T-helper 1 cell (primary cell): ENCODE measurements at places on chromosomes 6 and 20.

DNA sequence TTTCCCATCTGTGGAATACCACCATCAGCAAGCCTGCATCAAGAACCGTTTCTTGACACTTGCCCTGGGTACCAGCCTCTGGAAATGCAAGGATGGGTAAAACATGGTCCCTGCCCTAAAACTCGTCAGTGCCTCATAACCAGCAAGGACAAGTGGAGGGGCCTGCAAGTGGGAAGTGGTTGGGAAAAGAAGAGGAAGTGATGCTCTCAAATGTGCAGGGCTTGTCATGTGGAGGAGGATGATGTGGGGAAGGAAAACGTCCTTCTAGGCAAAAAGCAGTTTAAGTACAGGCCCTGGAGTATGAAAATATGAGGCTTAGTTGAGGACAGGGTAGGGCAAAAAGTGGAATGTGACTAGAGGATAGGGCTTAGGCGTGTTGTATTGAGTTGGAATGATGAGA is 19.0 kb downstream of the RREB1 start:
- no peak for DNase-seq

GRCh38 chr6:21961226-21961625 is 335.6 kb downstream of the PRL start:
- DNase-seq = no peak

DNA sequence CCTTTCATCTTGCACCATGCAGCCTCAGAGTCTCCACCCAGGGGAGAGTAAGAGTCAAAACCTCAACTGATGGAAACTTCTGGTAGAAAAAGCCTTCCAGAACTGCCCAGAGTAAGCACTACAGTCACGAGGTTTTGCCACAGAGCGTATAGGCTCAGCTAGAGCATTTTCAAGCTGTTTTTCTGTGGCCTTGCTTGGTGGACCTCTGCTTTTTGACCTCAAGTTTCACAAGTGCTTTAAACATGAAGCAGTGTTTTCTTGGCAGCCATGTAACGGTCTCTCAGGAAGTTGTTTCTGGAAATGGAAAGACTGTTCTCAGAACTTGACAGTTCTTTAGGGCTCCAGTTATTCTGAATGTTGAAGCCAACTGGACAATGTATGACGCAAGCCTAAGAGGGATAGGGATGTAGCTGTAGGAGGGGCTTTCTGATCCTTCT is 146.5 kb downstream of the ZDHHC14 start:
- DNase-seq = no peak

GRCh38 chr6:130239755-130240154 is 17.0 kb upstream of the SAMD3 start:
- DNase-seq = no peak

DNA sequence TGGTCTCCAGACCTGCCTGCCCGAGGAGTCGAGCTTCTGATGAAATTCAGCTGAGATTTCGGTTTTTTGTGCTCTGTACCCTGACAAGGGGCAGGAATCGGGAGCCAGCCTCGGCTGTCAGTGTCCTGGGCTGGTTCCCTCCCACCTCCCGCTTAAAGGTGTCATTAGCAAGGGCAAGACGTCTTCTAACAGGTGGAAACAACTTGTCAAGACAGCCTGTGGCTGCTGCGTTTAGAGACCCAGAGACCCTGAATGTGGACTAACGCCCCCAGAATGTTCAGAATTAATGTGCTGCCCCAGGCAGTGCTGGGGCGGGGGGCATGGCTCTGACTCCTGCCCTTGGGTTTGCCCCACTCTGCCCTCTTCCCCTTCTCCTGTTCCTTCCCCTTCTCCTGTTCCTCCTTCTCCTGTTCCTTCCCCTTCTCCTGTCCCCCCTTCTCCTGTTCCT is 69.7 kb downstream of the PHACTR3 start:
- no peak for DNase-seq

DNA sequence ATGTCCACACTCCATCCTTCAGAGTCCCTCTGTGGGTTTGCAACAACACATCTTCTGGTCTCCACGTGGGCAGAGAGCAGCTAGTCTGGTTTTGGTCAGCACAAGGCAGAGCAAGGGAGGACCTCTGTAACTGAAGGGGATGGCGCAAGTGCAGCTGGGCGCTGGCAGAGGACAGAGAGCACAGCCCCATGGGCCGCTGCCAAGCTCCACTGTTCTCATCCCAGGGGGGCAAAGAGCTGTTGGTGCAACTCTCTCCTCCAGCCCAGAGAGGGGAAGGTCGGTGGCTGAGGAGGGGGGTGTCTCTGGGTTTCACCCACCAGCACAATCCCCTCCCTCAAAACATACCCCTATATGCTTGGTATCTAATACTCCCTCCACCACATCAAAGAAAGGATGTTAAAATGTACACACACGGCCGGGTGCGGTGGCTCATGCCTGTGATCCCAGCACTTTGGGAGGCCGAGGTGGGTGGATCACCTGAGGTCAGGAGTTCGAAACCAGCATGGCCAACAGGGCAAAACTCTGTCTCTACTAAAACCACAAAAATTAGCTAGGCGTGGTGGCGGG is 9.1 kb downstream of the ATP9A start:
- DNase-seq = no peak

DNA sequence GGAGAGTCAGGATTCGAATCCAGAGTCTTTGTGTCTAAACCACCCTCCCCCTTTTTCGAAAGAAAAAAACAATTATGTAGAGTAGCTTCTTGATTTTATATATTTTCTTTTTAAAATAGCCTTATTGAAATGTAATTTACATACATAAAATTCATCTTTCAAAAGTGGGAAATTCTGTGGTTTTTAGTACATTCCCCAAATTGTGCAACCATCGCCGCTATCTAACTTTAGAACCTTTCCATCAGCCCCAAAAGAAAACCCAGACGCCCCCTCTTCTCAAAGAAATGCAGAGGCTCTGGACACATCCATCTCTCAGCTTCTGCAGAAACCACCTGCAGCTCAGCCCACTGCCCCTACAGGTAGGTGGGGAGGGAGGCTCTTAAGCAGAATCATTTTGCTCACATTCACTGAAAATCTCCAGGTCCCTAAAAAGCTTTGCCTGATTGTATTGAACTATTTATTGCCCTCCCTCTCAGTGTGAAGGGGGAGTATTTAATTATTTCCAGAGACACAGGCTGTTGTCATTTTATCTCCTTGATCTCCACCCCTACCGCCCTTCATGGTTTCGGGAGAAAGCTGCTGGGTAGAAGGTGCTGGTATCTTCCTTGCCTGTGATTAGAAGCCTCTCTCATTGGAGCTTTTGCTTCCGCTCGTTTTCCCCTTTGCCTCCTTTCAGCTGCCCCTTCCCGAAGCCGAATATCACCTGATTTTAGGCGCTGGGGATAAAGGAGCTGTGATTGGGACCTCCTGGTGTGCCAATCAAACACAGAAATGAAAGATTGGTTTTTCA is 68.7 kb upstream of the KCNG1 start:
- no peak for DNase-seq

DNA sequence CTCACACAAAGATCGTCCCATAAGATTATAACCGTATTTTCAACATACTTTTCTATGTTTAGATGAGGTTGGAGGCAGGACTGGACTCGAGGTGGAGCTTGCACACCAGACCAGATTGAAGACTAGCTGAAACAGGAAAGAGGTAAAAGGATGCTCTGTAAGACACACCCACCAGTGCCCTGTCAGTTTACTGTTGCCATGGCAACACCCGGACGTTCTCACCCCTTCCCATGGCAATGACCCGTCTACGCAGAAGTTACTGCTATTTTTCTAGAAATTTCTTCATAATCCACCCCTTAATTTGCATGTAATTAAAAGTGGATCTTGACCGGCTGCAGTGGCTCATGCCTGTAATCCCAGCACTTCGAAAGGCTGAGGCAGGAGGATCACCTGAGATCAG is 13.6 kb upstream of the SRSF6 start:
- DNase-seq = no peak

GRCh38 chr6:16800942-16801341 is 39.7 kb upstream of the ATXN1 start:
- no peak for DNase-seq

GRCh38 chr6:1702580-1703051 is 92.9 kb downstream of the FOXC1 start:
- DNase-seq = no peak

DNA sequence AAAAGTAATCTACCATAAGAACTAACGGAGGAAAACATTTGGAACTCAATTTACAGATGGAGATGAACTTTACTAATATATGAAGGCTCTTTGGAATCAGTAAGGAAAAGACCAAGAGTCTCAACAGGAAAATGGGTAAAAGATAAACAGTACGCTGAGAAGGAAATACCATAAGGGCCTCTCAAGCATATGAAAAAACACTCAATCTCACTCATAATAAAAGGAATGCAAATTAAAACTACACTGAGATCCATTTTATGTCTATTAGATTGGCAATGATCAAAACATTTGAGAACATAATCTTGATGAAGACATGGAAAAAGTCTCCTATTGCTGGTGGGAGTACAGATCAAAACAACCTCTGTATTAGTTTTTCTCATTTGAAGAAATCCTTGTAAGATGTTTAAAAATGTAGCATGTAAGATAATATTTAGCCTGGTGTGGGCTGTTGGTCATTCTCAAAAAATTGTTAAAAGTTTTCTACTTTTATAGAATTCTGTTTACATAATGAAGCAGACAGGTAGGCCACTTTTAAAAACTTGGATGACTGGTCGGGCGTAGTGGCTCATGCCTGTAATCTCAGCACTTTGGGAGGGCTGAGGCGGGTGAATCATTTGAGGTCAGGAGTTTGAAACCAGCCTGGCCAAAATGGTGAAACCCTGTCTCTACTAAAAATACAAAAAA is 14.5 kb downstream of the REV3L start:
- no peak for DNase-seq

DNA sequence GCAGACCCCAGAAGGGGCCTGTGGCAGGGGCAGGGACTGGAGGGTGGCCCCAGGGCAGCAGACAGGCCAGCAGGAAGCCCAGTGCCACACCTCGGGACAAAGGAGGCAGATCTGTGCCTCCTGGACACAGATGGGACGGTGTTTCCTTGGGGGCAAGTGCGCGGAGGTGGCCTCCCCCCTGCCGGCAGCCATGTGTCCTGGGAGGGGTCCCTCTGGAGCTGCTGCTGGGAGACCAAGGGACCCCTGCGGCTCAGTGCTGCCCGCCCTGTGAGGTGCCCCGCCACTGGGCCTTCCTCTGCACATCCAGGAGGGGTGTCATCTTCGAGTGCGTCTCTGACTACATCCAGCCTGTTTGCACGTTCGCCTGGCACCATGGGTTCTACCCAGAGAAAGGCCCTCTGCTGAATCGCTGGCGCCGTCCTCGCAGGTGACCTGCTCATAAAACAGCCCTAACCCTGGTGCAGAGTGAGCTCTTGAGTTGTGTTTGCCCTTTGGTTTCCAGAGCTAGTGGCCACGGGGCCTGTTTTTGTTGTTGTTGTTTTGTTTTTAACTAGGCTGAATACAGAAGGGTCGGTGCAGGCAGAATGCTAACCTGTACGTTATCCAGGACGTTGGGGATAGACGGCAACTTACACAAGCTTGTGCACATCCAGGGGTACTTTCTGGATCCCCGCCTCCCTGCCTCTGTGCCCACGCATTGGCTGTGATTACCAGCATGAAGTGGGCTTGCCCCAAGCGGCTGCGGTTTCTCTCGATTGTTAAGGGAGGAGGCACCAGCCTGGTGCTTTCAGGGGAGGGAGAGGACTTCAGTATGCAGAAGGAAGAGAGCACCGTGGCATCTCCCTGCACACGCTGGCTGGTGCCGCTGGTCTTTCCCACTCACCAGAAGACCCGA is 1.3 kb upstream of the KCNQ2 start:
- no peak for DNase-seq

DNA sequence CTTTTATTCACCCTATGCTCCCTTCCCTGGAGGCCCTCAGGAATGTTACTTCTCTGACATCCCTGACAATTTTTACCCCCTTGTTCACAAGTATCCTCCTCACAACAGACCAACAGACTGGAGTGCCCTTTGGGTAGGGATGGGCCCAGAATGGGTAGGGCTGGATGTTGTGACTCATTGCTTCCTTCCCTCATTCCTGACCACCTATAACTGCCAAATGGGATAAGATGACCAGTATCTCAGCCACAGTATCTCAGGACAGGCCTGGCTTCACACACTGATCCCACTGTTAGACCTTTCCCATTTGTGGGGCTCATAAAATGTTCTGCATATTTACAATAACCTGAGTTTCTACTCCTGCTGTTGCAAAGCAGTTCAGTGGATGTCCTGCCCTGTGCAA is 223.0 kb upstream of the LRFN2 start:
- no peak for DNase-seq

- DNase-seq = no peak
Observed at GRCh38 chr6:25222006-25222678, 57.0 kb upstream of the CARMIL1 start.

DNA sequence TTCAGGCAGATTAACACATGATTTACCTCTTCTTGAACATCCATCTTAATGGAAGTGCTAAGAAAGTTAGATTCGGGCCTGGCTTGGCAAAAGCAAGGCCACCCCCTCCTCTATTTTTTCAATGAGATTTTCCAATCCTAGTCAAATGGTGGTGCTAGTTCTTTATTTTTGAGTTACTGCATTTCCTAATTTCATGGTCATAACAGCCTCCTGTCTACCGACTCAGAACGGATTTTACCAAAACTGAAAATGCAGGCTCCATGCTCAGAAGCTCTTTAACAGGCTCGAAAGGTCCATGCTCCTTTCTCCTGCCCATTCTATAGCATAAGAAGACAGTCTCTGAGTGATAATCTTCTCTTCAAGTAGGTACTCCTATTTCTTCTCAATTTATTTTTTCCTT is 117.2 kb upstream of the ESR1 start:
- no peak for DNase-seq

DNA sequence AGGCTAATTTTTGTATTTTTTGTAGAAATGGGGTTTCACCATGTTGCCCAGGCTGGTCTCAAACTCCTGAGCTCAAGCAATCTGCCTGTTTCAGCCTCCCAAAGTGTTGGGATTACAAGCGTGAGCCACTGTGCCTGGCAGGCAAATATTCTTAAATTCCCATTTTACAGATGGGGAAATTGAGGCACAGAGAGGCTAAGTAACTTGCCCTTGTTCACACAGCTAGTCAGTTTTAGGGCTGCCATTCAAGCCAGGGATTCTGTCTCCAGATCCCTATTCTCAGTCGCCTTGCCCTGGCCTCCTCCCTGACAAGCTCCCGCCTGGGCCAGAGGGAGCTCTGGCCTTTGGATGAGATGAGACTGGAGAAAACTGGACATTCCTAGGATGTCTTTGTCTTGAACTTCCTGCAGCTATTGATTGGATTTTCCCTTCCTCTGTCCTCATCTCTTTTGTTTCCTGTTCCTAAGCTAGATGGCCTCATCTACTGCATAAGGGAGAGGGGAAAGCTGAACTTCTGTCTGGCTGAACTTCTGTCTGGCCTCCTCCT is 90.5 kb downstream of the NDUFAF5 start:
- no peak for DNase-seq
